ENCODE measurements at places on chromosomes 6 and 20. TPM values are rescaled to one million over a fixed set of nuclear protein-coding genes. Genes with fewer than 3 reads are reported as not detected.

C6orf52 gene
- 0.28 TPM for polyA plus RNA-seq

MYT1 gene
- not detected for polyA plus RNA-seq

ZNF512B gene
- polyA plus RNA-seq, result 6.0 TPM

ESR1 gene
- not detected for polyA plus RNA-seq

SMLR1 gene
- not detected for polyA plus RNA-seq

PRR18 gene
- polyA plus RNA-seq, result not detected

HLA-DQA1 gene
- polyA plus RNA-seq, result not detected

APCDD1L gene
- polyA plus RNA-seq, result 1.7 TPM

STX7 gene
- 51.2 TPM for polyA plus RNA-seq

REM1 gene
- polyA plus RNA-seq, result not detected

UBD gene
- not detected for polyA plus RNA-seq

CFB gene
- 6.7 TPM for polyA plus RNA-seq

NOTCH4 gene
- 0.40 TPM for polyA plus RNA-seq

- no peak for DNase-seq
Measured at GRCh38 chr20:8986631-8987030, 82.3 kb upstream of the PLCB4 start.

- no peak for DNase-seq
Measured at GRCh38 chr6:51459958-51460357, 627.5 kb downstream of the PKHD1 start.

- no peak for DNase-seq
Measured at GRCh38 chr6:5401845-5402738, 140.8 kb downstream of the FARS2 start.

GRCh38 chr20:58985656-58986055 lies 4.6 kb downstream of the NELFCD start:
- DNase-seq, result no peak

- no peak for DNase-seq
Measured at GRCh38 chr6:21907291-21907690, 313.7 kb downstream of the SOX4 start.

- DNase-seq, result no peak
Measured at GRCh38 chr6:106975738-106976064, 1.2 kb upstream of the CD24 start.

GRCh38 chr6:21628160-21628559 lies 34.6 kb downstream of the SOX4 start:
- DNase-seq, result no peak

DNA sequence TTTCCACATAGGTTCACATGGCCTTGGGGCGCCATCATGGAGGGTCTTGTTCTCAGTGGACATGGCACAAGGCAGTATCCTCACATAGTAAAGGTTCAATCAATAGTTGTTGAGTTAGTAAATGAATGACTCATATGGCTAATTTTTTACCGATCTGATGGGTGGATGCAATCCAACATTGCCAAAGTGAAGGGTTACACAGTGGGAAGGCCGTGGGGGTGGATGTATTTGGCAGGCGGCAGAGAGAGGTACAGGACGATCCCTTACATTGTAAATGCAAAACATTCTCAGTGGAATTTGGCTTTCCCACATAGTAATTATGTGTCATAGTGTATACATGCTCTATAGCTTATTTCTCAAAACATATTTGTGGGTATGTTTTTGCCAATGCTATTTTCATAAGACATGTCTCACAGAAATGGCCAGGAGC lies 21.0 kb upstream of the PDE7B start:
- no peak for DNase-seq

GRCh38 chr20:41191562-41192500 lies 54.5 kb downstream of the PLCG1 start:
- DNase-seq, result no peak

DNA sequence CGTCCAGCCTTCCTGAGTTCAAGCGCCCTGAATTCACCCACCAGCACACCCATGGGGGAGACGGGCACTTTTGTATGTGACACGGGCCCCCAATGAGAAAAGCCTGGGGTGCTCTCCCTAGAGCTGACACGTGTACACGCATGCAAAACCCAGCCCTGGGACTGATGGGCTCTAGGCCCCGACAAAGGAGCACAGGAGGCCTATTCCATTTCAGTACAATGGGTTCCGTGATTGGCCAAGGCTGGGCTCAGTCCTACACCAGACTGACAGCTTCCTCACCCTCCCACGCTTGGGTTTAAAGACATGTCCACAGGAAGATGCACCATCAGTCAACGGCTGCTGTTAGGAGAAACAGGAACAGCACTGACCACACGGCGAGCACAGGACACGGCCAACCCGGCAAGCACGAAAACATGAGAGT lies 8.8 kb downstream of the ZBTB46 start:
- no peak for DNase-seq

DNA sequence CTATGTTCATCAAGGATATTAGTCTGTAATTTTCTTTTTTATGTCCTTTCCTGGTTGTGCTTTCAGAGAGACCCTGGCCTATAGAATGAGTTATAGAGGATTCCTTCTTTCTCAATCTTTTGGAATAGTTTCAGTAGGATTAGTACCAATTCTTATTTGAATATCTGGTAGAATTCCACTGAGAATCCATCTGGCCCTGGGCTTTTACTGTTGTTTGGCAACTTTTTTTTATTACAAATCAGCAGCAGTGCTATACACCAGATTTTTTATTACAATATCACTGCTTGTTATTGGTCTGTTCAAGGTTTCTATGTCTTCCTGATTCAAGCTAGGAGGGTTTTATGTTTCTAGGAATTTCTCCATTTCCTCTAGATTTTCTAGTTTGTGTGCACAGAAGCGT lies 50.0 kb upstream of the NRSN1 start:
- DNase-seq, result no peak

- no peak for DNase-seq
Measured at GRCh38 chr20:50546729-50547314, 36.6 kb downstream of the PTPN1 start.

GRCh38 chr6:74631564-74631963 lies 574.3 kb downstream of the COL12A1 start:
- DNase-seq, result peak; percentile 46

- no peak for DNase-seq
Measured at GRCh38 chr6:6713657-6714056, 125.1 kb downstream of the LY86 start.

DNA sequence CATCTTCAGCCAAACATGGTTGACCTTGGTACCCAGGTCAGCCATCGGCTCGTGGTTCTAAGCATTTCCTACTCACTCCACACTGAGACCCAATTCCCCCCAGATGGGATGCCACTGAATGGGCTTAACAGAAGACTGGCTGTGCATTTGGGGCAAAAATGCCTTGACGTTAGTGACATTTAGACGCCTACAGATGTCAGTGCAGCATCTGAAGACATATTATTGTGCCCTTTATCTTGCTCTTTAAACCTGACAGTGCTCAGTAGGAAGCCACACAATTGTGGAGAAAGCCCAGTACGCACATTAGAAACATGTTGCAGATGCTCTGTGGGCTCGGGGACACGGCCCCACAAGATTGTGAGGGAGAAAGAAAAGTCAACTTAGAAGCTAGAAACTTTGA lies 414.7 kb downstream of the PTPRT start:
- DNase-seq, result no peak

DNA sequence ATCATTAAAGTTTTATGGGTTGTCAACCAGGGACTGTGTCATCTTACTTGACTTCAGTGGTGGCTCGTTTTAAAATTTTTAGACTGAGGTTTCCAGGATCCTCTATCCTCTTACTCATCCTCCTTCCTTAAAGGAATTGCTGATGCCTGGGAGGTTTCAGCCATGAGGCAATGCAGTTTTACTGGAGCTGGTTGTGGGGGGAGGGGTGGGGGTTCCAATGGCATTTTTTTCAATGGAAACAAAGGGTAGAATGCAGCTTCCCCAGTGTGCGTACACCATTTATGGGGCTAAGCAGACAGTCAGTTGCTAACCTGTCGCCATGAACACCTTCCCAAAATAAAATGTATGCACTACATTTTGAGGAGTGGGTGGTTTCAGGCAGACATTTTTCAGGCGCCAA lies 88.0 kb downstream of the METTL24 start:
- DNase-seq, result no peak

- no peak for DNase-seq
Measured at GRCh38 chr20:44785768-44786167, 24.6 kb downstream of the RIMS4 start.

DNA sequence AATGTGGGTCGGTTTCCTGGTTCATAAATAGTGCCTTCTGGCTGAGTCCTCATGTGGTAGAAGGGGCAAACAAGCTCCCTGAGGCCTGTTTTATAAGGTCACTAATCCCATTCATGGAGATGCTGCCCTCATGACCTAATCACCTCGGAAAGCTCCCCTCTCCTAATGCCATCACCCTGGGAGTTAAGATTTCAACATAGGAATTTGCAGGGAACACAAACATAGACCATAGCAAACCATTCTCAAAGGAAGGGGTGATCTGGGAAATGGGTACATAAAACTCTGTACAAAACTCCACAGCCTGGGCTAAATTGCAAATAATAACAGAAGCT lies 1.5 kb upstream of the ADTRP start:
- DNase-seq, result no peak

DNA sequence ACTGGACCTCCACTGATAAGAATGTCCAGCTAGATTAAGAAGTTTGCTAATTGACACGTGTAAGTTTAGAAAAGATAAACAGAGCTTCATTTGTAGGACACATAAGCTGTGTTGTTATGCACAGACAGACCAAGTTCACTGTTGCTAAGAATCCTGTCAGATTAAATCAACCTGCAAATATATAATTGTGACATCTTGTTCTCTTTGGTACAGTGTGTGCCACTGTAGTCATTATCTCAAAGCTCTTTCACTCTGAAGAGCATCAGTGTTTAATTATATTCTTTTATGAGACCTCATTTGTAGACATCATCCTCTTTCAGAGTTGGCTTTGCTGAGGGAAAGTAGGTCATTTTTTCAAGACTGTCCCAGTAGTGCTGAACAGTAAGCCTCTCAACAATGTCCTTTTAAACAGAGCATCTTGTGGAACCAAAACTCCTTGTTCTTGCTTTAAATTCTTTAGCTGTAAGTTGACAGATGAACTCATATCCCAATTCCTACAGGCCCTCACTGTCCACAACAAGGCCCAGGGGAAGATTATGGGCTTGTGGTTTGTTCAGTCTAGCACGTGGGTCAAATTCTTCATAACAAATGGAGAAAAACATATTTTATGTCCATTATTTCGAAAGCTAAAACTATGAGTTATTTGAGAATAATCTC lies 252.4 kb downstream of the HDGFL1 start:
- no peak for DNase-seq

DNA sequence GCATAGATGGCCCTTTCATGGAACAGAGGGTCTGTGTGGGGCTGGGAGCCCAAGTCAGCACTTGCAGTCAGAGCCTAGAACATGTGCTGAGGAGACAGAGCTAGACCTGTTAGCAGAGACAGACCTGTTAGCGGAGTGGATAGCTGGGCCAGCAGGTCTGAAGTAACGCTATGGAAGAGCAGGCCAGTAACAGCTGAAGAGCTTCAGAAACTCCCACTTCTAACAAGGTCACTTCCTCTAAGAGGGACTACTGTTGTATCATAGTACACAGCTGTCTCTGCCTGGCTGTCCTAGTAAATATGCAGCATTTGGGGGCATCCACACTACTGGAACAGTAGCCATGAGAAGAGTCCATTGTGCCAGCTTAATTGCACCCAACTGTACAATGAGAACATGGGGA lies 41.2 kb upstream of the POLR1H start:
- no peak for DNase-seq

All from BJ (cell line).